Activated T-helper 2 cell treated with anti-CD3 and anti-CD28 coated beads, Interferon-gamma antibody, Interleukin-2, Interleukin-4, amounts not matched to agents 10 μg/mL and 5 μg/mL and 100 μg/mL, durations not matched to agents 14 hours and 24 hours and 36 hours (primary cell): ENCODE measurements at places on chromosomes 3 and 15. TPM values are rescaled to one million over a fixed set of nuclear protein-coding genes. Genes with fewer than 3 reads are reported as not detected.

GRCh38 chr3:182487143-182487542 is 306.2 kb upstream of the ATP11B start:
- no peak for DNase-seq
- no peak overlapping the region for H3K4me3 ChIP-seq
- H3K27ac ChIP-seq: no peak overlapping the region
- H3K36me3 ChIP-seq: no peaks in the 10 kb centered on the region
- H3K27me3 ChIP-seq: no peaks in the 10 kb centered on the region

DNA sequence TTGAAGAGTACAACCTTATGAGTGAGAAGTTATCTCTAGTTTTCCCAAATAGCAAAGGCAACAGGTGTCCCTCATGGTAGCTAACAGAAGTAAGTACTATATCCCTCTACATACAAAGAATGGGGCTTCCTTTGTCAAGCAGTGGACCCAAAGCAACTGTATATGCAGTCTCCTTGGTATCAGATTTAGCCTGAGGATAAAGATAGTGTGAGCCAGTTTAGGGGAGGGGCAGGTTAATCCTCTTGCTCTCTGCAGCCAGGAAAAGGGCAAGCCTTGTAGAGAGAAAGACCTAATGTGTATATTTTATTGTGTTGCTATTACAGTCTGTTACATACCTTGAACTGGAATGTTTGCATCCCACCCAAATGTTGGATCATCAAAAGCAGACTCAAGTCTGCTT is 117.9 kb upstream of the COL8A1 start:
- no peaks in the 10 kb centered on the region for H3K36me3 ChIP-seq
- DNase-seq: no peak
- H3K27me3 ChIP-seq: no peaks in the 10 kb centered on the region
- H3K4me1 ChIP-seq: no peaks in the 10 kb centered on the region
- H3K27ac ChIP-seq: no peak overlapping the region

GRCh38 chr3:81472600-81473362 is 288.7 kb downstream of the GBE1 start:
- H3K27me3 ChIP-seq: no peaks in the 10 kb centered on the region
- no peak overlapping the region for H3K27ac ChIP-seq
- DNase-seq: no peak

GRCh38 chr15:80549191-80549590 is 145.0 kb downstream of the ARNT2 start:
- H3K36me3 ChIP-seq: no peaks in the 10 kb centered on the region
- peaks cover 31% of the 10 kb centered on the region for H3K27me3 ChIP-seq
- H3K27ac ChIP-seq: no peak overlapping the region
- no peak for DNase-seq

DNA sequence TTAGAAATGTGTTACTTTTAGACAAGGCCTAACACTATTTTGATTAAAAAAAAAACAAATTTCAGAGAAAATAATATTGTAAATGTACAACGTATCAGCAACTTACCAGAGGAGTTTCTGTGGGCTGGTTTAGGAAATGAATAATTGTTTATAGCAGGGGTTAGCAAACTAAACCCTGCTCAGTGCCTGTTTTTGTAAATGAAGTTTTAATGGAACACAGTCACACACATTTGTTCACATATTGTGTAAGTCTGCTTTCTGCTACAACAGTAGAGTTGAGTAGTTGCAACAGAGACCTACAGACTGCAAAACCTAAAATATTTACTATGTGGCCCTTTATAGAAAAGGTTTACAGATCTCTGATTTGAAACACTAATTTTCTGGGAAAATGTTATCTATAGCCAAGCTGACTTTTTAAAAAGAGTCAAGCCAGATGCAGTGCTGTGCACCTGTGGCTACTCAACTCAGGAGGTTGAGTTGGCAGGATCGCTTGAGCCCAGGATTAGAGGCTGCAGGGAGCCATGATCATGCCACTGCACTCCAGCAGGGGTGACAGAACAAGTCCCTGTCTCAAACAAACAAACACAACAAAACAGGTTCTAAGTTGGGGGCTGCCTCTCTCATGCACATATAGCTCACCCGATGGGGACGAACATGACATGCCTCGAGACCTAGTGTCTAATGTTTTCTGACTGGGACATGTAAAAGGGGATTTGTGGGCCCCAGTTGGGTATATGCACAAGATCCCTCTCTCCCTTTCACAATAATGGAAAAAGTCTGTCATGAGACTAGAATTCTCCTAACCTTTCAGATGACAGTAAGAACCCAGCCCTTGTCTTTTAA is 182.5 kb downstream of the TNIK start:
- no peak for DNase-seq
- H3K27ac ChIP-seq: no peak overlapping the region
- no peaks in the 10 kb centered on the region for H3K27me3 ChIP-seq
- no peak overlapping the region for H3K4me3 ChIP-seq
- peaks cover 70% of the 10 kb centered on the region for H3K4me1 ChIP-seq

DNA sequence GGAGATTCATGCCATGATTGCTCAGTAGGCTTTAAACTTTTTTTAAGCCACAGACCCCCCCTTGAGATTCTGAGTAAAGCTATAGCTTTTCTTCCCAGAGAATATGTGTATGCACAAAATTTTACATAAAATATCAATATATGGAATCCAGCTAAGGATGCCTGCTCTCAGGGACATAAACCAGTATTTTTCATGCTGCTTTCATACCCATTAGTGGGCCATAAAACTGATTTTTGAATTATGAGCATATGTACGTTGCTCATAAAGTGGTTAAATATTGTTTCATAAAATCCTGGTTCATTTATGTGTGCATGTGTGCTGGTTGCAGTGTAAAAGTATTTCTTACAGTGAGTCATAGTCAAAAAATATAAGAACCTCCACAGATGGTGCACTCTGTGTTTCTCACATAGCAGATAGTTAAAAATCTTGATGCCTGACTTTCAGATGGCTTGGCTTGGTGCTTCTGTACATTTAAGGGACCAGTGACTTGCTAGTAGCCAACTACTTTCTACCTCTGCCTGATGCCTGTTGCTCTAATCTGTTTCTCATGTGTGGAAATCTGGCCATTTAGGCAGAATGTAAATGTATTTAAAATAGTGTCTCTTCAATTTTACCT is 71.9 kb downstream of the ARHGEF26 start:
- peaks cover 2% of the 10 kb centered on the region for H3K4me1 ChIP-seq
- no peaks in the 10 kb centered on the region for H3K27me3 ChIP-seq
- no peaks in the 10 kb centered on the region for H3K36me3 ChIP-seq
- no peak for DNase-seq
- no peak overlapping the region for H3K4me3 ChIP-seq
- no peak overlapping the region for H3K27ac ChIP-seq

- H3K36me3 ChIP-seq: no peaks in the 10 kb centered on the region
- DNase-seq: peak; percentile 35
- H3K4me3 ChIP-seq: no peak overlapping the region
- H3K27ac ChIP-seq: no peak overlapping the region
Measured at GRCh38 chr3:186241910-186242821, 119.9 kb downstream of the DGKG start.

DNA sequence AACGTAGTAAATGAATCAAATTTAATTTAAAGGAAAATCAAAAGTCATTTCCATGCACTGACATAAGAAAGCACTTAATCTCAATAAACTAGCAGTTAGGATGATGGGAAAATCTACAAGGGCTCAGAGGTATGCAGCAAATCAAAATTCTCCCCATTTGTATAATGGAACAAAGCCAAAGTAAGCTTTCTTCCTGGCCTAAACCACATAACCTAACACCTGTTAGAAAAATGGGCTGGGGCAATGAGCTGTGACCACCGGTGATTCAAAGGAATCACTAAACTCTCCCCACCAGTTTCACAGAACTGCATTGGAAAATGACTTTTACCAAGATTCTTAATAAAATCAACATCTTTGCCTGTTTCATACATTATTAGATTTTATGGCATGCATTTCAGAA is 1024.3 kb downstream of the FHIT start:
- no peak for DNase-seq
- H3K36me3 ChIP-seq: no peaks in the 10 kb centered on the region
- no peak overlapping the region for H3K27ac ChIP-seq

- H3K4me3 ChIP-seq: no peak overlapping the region
- H3K27ac ChIP-seq: no peak overlapping the region
- no peak for DNase-seq
- H3K27me3 ChIP-seq: peaks cover 6% of the 10 kb centered on the region
- no peaks in the 10 kb centered on the region for H3K4me1 ChIP-seq
Measured at GRCh38 chr15:71444866-71445590, 329.8 kb downstream of the THSD4 start.

- peak overlapping the region; percentile 96 for H3K27ac ChIP-seq
- DNase-seq: peak; percentile 57
- peaks cover 16% of the 10 kb centered on the region for H3K36me3 ChIP-seq
- peak overlapping the region; percentile 31 for H3K4me3 ChIP-seq
Measured at GRCh38 chr15:90829942-90830440, 38.4 kb upstream of the FURIN start.

ALDH1L1 gene
- total RNA-seq: not detected in 2 replicates

CLRN1 gene
- not detected in 2 replicates for total RNA-seq

RHOV gene
- total RNA-seq: 0.80 and 0.82 TPM in 2 replicates

GOLGA6D gene
- not detected in 2 replicates for total RNA-seq

GRAMD2A gene
- total RNA-seq: not detected in 2 replicates

AP2M1 gene
- total RNA-seq: 234 and 240 TPM in 2 replicates

LMAN1L gene
- total RNA-seq: 0.32 TPM in 1 of 2 replicates, not detected in the other
